ENCODE measurements at places on chromosomes 2 and 18.

GRCh38 chr18:52451256-52451655, 111.3 kb downstream of the DCC start:
- DNase-seq = no peak

GRCh38 chr2:20113986-20114938, 62.8 kb upstream of the LAPTM4A start:
- no peak for DNase-seq

DNA sequence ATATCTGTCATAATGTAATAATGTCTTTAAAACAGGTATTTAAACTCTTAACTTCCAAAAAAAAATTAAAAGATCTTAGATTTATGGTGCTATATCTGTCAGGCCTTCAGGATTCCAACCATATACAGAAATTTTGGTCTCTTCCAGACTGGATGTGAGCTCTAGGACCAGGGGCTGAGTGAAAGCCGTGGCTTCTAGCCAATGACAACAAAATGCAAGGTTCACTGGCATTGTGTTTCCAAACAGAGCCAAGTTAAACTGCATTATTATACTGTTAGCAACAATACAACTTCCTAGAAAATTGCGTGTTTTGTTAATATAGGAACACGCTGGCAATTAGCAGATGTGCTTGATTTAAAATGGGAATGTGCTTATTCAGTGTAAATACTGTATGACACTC, 809.8 kb upstream of the SOX11 start:
- DNase-seq = no peak

GRCh38 chr2:133489146-133489545, 79.1 kb downstream of the NCKAP5 start:
- no peak for DNase-seq

DNA sequence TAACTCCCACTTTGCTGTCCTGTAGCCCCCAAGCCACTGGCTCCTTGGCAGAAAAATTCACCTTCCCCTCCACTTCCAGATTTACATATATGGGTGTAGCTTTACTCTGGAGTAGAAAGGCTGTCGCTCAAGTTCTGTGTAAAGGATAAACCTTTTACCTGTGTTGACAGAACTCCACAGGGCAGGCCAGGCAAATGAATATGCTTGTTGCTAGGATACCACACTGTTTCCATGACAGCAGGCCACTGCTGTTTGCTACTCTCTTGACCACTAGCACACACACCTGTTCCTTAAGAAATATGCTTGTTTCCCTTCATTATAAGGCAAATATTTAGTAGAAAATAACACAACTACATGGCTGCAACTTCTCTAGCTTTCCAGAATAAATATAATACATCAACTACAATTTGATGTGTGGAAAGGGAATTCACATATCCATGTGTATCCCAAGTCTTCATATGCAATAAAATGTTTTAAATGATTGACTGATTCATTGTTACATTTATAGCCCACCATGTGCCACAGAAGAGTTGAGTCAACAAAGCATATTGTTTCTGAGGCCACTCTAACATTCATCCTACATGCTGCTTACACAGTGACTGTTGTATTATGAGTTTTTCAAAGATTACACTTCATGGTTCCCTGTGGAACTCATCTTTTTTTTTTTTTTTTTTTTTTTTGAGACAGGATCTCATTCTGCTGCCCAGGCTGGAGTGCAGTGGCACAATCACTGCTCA, 56.2 kb upstream of the ROCK1 start:
- DNase-seq = no peak

GRCh38 chr2:1793868-1794445, 49.6 kb upstream of the PXDN start:
- DNase-seq = no peak

- no peak for DNase-seq
Observed at GRCh38 chr2:159549234-159549633, 67.1 kb downstream of the BAZ2B start.

GRCh38 chr2:201396595-201396994, 39.5 kb upstream of the FLACC1 start:
- DNase-seq = no peak

DNA sequence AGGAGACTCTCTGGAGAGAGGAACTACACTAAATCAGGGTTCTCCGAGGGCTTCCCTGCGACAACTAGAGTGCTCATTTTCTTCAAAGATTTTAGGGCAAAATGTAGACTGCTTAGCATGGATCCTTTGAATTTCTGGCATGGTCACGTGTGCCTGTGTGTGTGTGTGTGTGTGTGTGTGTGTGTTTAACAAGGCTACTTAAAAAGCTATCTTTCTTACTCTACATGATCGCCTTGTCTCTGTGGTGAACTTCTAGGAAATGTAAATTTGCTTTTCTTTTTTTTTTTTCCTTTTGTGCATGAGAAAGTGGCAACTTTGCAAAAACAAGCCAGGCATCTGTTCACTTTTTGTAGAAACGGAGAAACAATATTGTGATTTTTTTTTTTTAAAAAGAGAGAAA, 43.9 kb downstream of the SOX11 start:
- DNase-seq = no peak

DNA sequence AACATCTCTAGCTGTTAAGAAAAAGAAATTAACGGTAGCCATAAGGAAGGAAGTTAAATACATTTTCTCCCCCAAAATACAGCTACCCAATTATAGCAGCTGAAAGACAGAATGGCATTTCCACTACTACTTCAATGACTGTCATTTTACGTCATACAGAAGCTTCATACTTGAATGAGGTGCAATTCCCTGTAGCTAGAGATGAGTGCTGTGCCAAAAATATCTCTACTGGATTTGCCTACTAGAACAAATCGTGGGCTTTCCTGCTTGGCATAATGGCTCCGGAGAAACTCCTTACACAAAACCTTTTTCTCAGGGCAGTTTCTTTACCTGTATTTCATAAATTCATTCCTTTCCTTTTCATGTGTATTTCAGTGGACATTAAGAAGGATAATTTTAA, 36.3 kb upstream of the NRXN1 start:
- no peak for DNase-seq

- DNase-seq = no peak
Observed at GRCh38 chr18:36041146-36041545, 26.2 kb downstream of the RPRD1A start.

- no peak for DNase-seq
Observed at GRCh38 chr18:66873899-66874298, 270.0 kb upstream of the CDH19 start.

DNA sequence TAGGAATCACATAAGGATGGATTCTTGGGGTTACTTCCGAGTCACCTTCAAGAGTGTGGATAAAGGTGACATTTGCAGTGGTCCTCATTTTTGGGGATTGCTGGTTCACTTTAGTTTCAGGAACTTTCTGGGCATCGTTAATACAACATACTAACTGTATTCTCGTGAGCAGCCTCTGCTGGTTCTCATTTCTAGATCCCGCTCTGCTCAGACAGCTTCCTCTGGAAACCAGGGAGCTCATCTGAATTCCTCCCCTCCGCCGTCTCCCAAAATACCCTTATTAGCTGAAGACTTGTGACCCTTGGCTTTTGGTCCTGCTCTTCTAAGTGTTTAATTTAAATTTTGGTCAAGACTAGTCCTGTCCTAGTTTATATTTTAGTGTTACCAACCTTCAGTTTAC, 64.5 kb downstream of the ZNF532 start:
- DNase-seq = no peak

- no peak for DNase-seq
Observed at GRCh38 chr2:9178110-9178903, 28.3 kb upstream of the ASAP2 start.

DNA sequence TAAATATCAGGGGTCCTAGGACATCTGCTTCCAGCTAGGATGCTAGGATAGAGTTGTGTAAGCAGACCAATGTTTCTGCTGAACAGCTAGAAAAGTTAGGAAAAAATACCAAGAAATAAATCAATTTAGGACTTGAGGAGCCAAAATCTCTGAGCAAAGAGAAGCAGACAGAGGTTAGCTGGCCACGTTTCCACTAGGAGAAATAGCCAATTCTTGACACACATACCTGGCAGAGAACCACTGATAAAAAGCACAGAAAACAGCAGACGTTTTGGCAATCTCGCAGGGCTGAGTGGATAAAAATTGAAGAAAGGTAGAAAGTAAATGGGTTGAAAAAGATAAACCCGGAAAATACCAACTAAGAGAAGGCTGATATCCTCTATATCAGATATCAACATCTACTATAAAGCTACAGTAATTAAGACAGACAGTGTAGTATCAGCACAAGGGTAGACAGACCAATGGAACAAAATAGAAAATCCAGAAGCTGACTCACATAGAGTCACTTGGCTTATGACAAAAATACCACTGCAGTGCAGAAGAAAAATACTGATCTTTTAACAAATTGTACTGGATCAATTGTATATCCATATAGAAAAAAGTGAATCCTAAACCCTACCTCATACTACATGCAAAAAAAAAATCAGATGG, 306.1 kb upstream of the KLHL29 start:
- DNase-seq = no peak

GRCh38 chr2:177543007-177543760, 150.6 kb downstream of the AGPS start:
- DNase-seq = no peak

DNA sequence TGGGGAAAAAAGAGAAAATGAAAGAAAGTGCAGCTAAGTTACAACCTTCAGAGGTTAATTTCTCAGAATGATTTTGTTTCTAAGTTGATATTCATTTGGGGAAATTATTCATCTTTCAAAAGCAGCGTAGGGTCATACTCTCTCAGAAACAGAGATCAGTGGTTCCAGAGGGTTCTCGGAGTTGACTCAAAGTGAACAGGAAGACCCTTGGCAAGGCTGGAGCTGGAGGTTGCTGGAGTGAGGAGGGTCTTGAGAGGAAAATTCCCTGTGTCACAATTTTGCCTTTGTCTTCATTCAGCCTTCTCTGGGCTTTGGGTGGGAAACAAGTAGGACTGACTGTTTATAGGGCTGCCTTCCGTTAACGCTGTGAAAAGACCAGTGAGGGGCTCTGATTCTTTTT, 168.2 kb downstream of the ICOS start:
- DNase-seq = no peak

- DNase-seq = no peak
Observed at GRCh38 chr2:47339745-47340541, 63.0 kb upstream of the MSH2 start.

- no peak for DNase-seq
Observed at GRCh38 chr2:34909992-34910705, 1311.0 kb upstream of the FAM98A start.

- DNase-seq = no peak
Observed at GRCh38 chr2:132632000-132632649, 37.9 kb downstream of the LYPD1 start.

- no peak for DNase-seq
Observed at GRCh38 chr2:30300456-30301221, 69.3 kb downstream of the LBH start.

GRCh38 chr2:33038799-33039198, 92.0 kb downstream of the LTBP1 start:
- no peak for DNase-seq

DNA sequence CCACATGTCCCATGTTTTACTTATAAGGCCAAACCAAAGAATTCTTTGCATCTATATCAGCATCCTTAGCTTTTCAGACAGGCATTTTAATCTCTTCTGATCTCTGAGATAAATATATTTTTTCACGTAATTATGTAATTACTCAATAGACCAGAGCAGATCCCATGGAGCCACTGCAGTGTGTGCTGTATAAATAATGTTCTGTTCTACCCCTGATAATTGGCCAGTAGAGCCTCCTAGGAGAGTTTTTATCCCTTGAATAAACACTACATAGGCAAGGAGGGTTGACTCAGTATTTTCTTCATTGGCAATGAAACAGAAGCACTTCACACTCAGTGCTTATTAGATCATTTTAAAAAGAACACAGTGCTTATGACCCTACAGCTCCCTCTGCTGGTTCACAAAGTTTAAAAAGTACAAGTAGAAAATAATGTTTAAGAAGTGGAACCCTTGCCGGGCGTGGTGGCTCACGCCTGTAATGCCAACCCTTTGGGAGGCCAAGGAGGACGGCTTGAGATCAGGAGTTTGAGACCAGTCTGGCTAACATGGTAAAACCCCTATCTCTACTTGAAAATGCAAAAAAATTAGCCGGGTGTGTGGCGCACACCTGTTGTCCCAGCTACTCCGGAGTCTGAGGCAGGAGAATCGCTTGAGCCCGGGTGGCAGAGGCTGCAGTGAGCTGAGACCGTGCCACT, 91.9 kb downstream of the PPP1R1C start:
- DNase-seq = no peak

- no peak for DNase-seq
Observed at GRCh38 chr18:50629148-50629631, 69.3 kb downstream of the MAPK4 start.

DNA sequence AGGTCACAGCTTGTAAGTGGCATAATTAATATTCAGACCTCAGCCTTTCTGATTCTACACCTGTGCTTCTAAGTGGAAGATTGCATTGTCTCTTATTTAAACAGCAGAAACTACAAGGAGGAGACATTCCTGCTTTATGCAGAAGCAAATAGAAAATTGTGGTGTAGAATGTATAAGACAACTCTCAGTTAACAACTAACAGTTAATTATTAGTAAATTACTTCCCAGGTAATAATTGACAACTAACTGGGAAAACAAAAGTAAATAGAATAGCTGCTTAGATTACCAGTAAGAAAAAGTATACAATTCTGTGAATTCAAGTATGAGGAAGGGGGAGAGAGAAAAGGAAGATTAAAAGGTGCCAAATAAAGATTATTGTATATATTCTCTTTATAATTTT, 1210.5 kb upstream of the GYPC start:
- no peak for DNase-seq

GRCh38 chr2:129915303-129915840, 64.1 kb upstream of the RAB6C start:
- no peak for DNase-seq

DNA sequence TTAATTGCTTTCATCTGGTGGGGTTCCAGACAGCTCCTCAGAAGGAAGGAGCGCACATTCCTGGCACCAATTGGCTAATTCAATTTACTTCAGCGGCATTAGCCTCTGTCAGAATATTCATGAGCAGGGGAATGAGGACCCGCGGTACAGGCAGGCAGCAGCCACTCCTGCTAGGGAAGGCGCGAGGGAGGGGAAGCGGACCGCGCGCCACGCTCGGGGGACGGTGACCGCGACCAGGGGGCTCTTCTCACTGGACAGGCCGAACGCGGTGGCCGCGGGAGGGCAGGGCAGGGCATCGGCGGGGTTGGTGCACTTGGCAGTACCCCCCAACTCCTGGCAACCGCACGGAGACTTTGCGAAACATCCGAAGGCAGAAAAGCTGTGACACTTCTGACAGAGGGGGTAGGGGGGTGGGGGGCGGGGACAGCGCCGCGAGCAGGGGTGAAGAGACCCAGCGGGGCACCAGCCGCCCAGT, at the start of gene CDH20:
Gene CDH20, plus strand, starts transcription at position 160 of the 475 bp plus-strand sequence.
- no peak for DNase-seq

DNA sequence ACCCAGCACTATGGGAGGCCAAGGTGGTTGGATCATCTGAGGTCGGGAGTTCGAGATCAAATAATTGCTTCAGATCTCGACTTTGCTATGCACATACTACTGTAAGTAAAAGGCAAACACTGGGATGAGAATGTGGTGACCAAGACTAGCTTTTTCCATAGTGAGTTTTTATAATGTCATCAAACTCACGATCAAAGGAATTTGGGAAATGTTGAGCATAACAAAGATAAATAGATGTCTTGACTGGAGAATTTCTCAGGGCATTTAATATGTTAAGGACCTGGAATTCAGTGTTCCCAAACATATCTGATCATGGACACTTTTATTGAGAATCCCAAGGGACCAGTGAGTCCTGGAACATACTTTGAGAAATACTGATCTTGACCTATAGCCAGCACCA, 205.6 kb downstream of the ARHGAP15 start:
- no peak for DNase-seq

Measured in activated CD4-positive, alpha-beta T cell treated with anti-CD3 and anti-CD28 coated beads for 24 hours (primary cell).